Stimulated activated memory B cell treated with anti-CD40 and anti-IgM and Interleukin-4, amounts not matched to agents 10 μg/mL and 1 μg/mL and 100 μg/mL, for 72 hours (primary cell): ENCODE measurements at places on chromosomes 6 and 20.

- ATAC-seq = no peak
Observed at GRCh38 chr6:14466278-14466677, 348.7 kb downstream of the CD83 start.

- peak; percentile 53 for ATAC-seq
Observed at GRCh38 chr6:137815692-137816091, 51.4 kb upstream of the TNFAIP3 start.

- ATAC-seq = peak; percentile 42
Observed at GRCh38 chr6:133242637-133243585, 1.8 kb downstream of the EYA4 start.

- ATAC-seq = no peak
Observed at GRCh38 chr6:33167374-33168283, 24.6 kb downstream of the COL11A2 start.

GRCh38 chr6:162363757-162364156, 363.8 kb downstream of the PRKN start:
- no peak for ATAC-seq

GRCh38 chr20:31542963-31543362, 28.7 kb downstream of the HM13 start:
- no peak for ATAC-seq

DNA sequence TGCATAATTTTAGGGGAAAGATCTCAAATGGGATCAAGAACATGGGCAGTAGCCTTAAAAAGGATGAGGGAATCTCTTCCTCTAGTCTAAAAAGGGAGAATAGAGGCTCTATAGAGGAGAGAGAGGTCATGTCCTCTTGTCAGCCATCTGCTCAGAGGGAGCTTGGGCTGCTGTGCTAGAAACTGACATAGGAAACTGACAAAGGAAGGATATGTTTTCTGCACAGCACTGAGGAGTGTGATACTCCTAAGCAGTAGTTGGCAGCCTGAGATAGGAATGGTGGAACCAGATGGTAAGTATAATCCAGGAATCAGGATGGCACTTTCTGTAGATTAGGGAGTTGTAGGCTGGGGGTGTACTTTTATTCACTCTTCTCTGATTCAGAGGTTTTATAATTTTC, 59.2 kb downstream of the PTPRA start:
- ATAC-seq = no peak

GRCh38 chr20:57465486-57465885, 59.5 kb downstream of the CTCFL start:
- ATAC-seq = no peak

DNA sequence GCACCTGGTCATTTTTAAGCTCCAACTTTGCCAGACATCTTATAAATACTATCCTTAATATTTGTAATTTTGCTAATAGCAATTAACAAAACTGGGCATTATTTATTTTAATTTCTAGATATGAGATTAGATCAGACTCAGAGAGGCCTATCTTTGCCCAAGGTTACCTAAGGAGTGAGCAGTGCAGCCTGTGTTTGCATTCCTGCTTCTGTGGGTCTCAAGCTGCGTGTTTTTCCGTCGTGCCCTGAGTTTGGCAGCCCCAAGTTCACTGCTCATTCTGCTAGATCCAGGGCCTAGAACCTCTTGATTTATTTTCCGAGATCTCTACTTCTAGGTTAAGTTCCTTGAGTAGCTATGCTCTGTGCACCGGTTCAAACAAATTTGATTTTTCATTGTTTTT, 11.0 kb upstream of the ADGRG6 start:
- ATAC-seq = no peak

DNA sequence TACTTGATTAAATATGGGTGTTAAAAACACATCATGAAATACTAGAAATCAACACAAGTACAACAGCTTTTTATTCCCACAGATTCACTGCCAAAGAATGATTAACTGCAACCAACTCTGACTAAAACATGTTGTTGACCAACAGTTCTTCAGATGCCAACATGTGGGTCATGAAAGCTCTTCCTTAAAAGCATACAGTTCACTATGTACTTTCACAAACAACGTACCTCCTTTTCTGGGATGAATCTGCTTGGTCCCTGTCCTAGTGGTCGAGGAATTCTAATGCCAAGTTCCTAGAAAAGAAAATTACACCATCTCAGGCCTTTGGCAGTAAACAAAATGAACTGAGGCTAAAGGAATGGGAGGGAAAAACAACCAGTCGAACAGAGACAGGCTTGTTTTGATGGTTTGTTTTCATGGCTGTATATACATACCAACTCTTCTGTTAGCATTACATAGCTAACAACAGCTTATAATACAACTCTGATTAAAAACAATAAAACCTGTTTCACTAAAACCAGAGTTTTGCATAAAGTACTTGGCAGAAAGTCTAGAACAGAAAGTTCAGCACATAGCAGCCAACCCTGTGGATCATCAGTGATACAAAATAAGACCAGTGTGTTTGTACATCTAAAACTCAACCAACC, 92.5 kb downstream of the SESN1 start:
- ATAC-seq = no peak

DNA sequence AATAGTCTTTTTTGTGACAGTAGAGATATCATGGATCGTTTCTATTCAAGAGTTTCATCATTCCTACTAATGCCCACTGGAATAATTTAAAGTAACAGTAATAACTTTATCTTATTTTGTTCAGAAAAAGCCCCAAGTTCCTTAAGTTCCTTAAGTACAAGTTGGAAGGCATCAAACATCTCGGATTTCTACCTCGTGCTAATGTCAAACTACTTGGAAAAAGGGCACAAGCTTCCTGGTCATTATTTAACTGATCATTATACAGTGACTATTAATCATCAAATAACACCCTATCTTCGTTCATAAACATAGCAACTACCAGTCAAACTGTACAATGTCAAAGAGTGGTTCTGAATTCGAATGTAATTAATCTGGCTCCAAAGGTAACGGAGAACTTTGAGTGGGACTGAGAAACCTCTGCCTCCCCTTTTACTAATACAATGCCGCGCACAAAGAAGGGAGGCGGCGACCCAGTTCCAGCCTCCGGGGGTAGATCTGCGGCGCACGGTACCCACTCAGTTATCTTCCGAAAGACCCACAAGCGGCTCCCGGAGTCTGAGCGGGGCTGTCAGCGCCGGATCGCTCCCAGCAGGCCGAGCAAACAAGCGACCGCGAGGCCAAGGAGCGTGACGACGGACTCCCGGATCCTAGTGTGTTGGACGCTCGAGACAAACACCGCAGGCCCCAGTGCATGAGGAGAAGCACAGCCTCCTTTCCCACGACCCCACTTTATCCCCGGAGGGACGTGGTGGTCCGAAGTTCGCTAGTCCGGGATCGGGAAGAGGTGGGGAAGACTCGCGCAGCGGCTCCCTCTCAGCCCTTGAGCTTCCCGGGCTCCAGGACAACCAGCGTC, 716 bp downstream of the SHPRH start:
- peak; percentile 52 for ATAC-seq

- ATAC-seq = no peak
Observed at GRCh38 chr6:102686461-102686860, 1293.0 kb downstream of the GRIK2 start.

GRCh38 chr6:160170018-160170680, 48.5 kb downstream of the SLC22A1 start:
- ATAC-seq = no peak

DNA sequence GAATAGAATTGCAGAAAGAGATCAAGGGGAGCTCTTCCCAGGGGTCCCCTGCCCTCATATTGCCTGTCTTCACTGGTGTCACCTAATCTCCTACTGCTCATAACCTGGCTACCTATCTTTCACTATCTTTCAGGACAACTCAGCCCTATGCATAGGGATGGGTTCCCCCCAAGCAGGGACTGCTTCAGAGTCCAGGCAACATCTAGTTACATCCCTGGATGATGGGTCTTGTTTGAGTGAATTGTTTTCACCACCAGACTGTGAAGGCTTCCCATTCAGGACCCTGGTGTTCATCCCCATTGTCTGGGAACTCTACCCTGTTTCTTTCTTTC, 850 bp upstream of the HECA start:
- no peak for ATAC-seq

DNA sequence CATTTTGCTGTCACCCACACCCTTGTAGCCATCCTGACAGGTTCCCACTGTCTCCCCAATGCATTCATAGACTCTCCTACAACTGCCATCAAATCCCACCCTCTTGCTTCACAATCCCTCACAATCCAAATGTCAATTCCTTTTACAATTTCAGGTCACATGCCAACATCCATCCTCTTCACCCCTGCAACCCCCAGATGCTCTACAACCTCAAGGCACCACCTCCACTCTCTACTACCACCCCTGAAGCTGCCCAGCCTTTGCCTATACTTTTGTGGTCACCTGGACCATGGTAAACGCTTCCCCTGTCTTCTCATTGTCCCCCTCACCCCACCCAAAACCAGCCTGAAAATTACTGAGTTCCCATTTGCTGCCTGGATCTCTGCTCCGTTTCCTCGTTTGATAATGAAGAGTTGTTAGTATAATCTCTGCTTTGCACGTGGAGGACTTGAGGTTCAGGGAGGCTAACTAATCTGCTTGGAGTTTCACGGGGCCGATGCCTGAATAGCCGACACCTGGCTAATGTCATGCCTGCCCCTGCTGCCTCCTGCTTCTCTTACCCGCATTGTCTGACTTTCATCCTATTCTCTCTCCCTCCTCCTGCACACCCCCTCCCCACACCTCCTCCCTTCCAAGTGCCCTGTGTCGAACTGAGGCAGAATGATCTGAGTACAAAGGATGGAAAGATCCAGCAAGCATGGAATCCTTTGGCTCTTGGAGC, 82.4 kb upstream of the TOX2 start:
- no peak for ATAC-seq

GRCh38 chr6:72857791-72858585, 236.1 kb downstream of the KCNQ5 start:
- ATAC-seq = no peak

- peak; percentile 69 for ATAC-seq
Observed at GRCh38 chr6:31736021-31736767, at the start of gene CLIC1. Gene CLIC1 (minus strand): TSS chr6:31736530. CDS start chr6:31736300, 230 bp downstream.

GRCh38 chr6:169164986-169165385, 88.7 kb downstream of the THBS2 start:
- no peak for ATAC-seq

- no peak for ATAC-seq
Observed at GRCh38 chr6:279341-280029, 12.8 kb upstream of the DUSP22 start.

DNA sequence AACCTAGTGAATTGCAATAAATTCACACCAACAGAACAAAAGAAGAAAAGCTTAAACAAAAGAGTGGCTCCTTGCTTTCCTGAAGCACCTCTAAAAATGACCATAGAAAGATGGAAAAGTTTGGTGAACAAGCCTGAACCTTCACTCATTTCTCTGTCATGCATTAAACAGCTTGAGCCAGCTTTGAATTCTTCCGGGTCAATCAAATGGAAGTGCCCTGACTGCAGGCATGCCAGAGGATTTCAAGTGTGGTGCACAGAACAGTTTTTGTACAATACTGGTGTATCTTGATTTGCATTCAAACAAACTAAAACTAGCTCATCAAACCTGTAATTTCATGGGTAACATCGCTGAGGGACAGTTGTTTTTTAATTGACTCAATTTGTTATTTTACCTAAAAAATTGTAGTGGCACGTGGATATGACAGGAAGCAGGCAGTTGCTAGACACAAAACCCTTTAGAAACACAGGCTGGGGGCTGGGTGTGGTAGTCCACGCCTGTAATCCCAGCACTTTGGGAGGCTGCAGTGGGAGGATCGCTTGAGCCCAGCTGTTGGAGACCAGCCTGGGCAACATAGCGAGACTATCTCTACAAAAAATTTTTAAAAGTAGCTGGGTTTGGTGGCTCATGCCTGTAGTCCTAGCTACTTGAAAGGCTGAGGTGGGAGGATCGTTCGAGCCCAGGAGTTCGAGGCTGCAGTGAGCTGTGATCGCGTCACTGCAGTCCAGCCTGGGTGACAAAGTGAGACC, 9.1 kb downstream of the CASS4 start:
- ATAC-seq = no peak

DNA sequence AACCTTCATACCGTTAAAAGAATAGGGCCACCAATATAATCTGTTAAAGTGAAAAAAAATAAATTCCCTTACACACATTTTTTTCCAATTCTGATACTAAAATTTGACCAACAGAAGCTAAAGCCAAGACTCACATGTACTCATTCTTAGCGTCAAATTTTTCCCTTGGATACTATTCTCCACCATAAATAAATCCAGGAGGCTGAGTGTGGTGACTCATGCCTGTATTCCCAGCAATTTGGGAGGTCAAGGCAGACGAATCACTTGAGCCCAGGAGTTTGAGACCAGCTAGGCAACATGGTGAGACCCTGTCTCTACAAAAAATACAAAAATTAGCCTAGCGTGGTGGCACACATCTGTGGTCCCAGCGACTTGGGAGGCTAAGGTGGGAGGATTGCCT, 43.9 kb downstream of the SCML4 start:
- ATAC-seq = no peak

DNA sequence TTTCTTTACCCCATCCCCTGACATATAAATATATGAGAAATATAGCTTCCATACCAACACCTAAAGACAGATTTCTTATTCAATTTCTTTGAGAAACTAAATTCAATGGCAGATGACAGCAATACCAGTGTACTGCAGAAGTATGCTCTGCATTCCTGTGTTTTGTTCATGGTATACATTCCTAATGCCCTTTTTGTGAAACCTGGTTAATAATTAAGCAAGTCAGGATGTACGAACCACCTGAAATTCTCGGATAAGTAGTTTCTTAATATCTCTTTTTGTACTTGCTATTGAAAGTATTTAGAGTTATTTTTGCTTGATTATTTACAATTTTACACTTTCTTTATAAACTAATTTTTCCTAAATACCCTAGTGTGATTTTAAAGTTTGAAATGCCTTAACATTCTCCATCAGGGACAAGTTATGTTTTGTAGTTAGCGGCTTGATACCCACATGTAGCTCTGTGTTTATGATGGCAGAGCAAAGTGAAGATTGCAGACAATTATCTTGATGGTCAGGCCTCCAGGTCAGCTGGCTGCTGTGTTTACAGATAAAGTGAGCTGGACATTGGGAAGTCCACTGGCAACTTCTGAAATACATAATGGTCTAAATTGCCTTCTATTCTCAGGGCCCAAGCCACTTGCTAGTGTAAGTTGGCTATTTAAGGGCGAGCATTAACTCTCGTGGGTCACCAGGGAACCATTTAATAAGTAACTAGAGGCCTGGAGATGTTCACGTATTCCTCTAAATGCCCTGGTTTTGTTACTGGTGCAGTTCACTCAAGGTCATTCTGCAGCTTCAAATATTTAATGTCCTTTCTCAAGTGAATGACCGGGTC, 58.2 kb downstream of the PLCB1 start:
- ATAC-seq = no peak

DNA sequence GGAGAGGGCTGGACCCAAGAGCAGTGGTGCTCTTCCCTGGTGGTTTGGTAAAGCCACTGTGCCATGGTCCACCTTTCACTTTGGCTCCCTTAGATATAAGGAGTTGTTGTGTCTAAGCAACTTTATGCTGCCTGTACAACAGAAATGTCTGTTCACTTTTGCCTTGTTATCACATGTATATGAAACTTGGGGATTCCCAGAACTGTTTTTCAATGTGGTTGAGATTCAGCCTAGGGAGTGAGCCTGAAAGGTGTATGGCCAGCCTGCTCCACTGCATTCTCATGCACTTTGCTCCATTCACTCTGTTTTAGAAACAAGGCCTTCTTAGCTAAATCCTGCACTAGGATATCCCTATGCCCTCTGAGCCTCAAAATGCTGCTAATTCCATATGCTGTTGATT, 234.5 kb upstream of the THEMIS start:
- ATAC-seq = no peak
